ENCODE measurements at places on chromosomes 3 and 15.

- no peaks in the 10 kb centered on the region for H3K36me3 ChIP-seq
- no peak for DNase-seq
- no peak overlapping the region for H3K27ac ChIP-seq
- H3K27me3 ChIP-seq = peaks cover 28% of the 10 kb centered on the region
- no peak overlapping the region for H3K4me3 ChIP-seq
- peaks cover 15% of the 10 kb centered on the region for H3K4me1 ChIP-seq
These were observed 184.2 kb downstream of the NR2F2 start for GRCh38 chr15:96514607-96515285.

DNA sequence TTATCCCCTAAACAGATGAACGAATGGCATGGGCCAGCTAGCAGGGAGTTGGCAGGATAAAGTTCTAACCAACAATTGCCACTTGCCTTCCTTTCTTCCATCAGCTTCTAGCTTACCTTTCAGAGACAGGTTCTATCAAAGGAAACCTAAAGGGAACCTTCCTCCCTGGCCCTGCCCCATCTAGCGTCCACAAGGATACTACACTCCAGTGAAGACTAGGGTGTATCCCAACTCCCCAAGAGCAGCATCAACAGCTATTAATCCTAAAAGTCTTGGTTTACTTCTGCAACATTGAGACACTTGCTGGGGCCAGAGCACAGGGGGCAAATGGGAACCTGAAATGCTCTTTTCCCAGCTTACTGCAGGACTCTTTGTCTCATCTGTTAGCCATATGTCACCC, 37.0 kb upstream of the TMC3 start:
- H3K27ac ChIP-seq = no peak overlapping the region
- H3K4me1 ChIP-seq = peaks cover 6% of the 10 kb centered on the region
- peaks cover 27% of the 10 kb centered on the region for H3K27me3 ChIP-seq
- no peak for DNase-seq
- H3K4me3 ChIP-seq = no peak overlapping the region

GRCh38 chr3:120473896-120474675, 23.3 kb upstream of the FSTL1 start:
- H3K27ac ChIP-seq = peak overlapping the region; percentile 8
- H3K36me3 ChIP-seq = peaks cover 9% of the 10 kb centered on the region
- peaks cover 50% of the 10 kb centered on the region for H3K4me1 ChIP-seq
- no peak overlapping the region for H3K4me3 ChIP-seq
- no peak for DNase-seq

GRCh38 chr3:60555686-60556354, 695.4 kb downstream of the FHIT start:
- H3K27ac ChIP-seq = no peak overlapping the region
- peaks cover 5% of the 10 kb centered on the region for H3K4me1 ChIP-seq
- H3K36me3 ChIP-seq = no peaks in the 10 kb centered on the region
- no peak for DNase-seq
- H3K27me3 ChIP-seq = no peaks in the 10 kb centered on the region

DNA sequence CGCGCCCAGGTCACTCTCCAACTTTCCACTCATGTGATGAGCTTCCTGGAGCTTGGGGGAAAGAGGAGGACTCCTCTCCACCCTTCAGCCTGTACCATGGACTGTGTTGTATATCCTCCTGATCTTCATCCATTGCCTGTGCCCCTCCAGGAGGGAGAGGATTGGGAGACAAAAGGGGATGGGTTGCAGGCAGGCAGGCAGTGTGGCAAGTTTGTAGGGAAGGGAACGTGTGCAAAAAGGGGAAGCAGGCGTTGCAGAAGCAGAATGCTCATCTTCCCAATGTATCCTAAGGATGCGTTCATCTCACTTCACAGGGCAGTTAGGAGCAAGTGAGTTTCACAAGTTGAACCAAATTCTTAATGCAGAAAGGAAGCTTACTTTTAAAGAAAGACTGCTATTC, 28.1 kb upstream of the GHSR start:
- peaks cover 5% of the 10 kb centered on the region for H3K36me3 ChIP-seq
- H3K4me3 ChIP-seq = peak overlapping the region; percentile 73

DNA sequence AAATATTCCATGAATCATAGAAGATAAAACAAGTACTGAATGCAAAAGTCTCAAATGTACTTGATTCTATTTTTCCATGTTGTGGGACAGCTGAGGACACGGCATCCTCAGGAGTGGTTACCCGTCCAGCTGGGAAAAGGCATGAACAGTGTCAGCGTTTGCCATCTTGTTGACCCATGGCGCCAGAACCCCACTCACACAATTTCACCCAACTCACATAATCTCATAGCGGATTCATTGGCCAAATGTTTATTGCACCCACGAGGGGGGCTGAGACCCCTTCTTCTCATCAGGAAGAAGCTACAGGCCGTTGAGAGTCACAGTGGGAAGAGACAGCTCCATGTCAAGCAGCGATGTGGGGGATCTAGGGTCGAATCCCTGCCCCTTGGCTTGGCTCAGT, 72.9 kb downstream of the OCA2 start:
- no peak overlapping the region for H3K27ac ChIP-seq
- H3K27me3 ChIP-seq = no peaks in the 10 kb centered on the region
- no peak overlapping the region for H3K4me3 ChIP-seq
- peaks cover 5% of the 10 kb centered on the region for H3K4me1 ChIP-seq

DNA sequence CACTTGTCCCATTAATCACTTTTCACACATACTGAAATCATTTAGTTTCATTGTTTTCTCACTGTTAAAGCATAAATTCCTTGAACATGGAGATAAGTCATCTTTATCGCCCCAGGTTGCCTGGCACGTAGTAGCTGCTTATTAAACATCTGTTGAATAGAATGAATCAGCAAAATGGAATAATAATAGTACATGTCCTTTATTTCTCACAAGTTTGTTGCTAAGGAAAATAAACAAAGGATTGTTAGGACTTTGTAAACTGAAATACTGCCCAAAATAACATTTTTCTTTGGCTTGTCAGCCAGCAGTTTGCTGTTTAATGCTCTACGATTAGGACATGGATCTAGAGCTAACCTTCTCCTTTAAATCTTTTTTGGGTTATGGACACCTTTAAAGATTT, 17.9 kb downstream of the SLC35A5 start:
- no peaks in the 10 kb centered on the region for H3K4me1 ChIP-seq
- H3K27me3 ChIP-seq = no peaks in the 10 kb centered on the region
- no peak overlapping the region for H3K4me3 ChIP-seq
- peaks cover 11% of the 10 kb centered on the region for H3K36me3 ChIP-seq
- H3K27ac ChIP-seq = no peak overlapping the region

DNA sequence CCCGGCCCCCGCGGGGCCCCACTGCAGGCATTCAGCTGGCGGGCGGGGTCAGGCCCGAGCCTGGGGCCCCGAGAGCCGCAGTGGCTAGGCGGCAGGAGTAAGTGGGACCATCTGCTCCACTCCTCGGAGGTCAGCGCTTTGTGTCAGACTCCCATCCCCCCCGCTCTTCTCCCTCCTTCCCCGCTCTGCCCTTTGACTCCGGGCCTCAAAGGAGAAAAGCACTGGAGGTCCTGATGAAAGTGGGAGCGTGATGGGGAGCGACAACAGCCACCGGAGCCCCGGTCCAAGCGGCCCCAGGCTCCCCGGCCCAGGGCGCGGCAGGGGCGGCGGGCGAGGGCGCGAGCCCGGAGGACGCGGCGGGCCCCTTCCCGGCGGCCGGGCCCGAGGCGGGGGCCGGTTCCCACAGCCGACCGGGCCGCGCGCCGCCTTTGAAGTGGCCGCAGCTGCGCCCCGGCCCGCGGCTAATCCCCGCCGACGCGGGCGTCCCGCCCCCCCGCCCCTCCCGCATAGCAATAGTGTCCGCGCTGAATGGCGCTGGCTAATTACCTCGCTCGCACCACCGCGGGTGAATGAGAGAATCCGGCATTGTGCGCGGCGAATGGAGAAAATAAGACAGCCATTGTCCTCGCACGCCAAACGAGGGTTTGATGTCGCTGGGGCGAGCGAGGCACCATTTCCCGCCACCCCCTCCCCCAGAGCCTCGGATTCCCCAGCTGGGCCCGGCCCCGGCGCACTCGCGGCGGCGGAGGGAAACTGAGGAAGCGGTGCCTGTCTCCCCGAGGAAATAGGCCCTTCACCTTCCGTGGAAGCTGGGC, 22.4 kb downstream of the IGDCC3 start:
- H3K4me1 ChIP-seq = peaks cover 14% of the 10 kb centered on the region
- peaks cover 13% of the 10 kb centered on the region for H3K36me3 ChIP-seq
- DNase-seq = no peak
- peak overlapping the region; percentile 77 for H3K4me3 ChIP-seq
- H3K27ac ChIP-seq = peak overlapping the region; percentile 88
- H3K27me3 ChIP-seq = no peaks in the 10 kb centered on the region

DNA sequence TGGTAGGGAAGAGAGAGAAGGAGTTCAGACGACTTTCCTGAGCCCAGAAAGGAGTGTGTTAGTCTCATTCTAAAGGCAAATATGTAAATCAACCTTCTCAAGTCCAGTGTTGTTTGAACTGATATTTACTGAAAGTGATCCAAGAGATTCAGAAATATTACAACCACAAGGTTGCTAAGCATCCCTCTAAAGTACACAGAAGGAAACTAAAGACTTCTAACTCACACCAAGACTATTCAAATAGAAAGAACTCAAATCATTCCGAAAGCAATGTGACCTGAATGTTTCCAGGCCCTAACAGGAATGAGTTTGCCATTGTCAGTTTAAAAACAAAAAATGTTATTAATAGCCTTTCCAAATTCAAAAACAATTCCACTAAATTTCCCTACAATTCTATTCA, 56.9 kb upstream of the VGLL3 start:
- no peaks in the 10 kb centered on the region for H3K4me1 ChIP-seq
- H3K27ac ChIP-seq = no peak overlapping the region
- no peak for DNase-seq
- no peaks in the 10 kb centered on the region for H3K27me3 ChIP-seq
- no peaks in the 10 kb centered on the region for H3K36me3 ChIP-seq
- H3K4me3 ChIP-seq = no peak overlapping the region

DNA sequence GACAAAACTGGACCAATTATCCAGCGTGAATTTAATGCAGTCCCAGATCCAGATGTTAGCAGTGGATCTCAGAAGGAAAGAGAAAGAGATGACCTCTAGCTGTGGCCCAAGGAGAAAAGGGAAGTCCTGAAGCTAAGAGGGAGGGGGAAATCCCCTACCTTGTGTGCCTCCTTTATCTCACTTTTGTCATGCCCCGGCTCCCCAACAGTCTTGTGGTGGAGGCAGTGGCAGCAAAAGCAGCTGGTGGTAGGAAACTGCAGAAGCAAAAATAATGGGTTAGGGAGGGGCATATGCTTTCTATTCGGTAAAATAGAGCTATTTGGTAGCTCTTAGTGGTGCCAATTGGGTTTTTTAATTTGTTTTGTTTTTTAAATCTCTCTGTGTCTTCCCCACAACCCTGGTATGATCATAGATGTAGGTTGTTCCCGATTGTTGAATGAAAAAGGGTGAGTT, 56.5 kb downstream of the MCTP2 start:
- H3K36me3 ChIP-seq = peaks cover 14% of the 10 kb centered on the region
- H3K4me1 ChIP-seq = peaks cover 16% of the 10 kb centered on the region
- H3K27ac ChIP-seq = no peak overlapping the region
- no peak for DNase-seq
- H3K4me3 ChIP-seq = no peak overlapping the region
- no peaks in the 10 kb centered on the region for H3K27me3 ChIP-seq

- H3K4me3 ChIP-seq = no peak overlapping the region
- no peaks in the 10 kb centered on the region for H3K36me3 ChIP-seq
- no peak overlapping the region for H3K27ac ChIP-seq
- DNase-seq = no peak
These were observed 303.7 kb upstream of the UBE2E2 start for GRCh38 chr3:22899441-22899840.

DNA sequence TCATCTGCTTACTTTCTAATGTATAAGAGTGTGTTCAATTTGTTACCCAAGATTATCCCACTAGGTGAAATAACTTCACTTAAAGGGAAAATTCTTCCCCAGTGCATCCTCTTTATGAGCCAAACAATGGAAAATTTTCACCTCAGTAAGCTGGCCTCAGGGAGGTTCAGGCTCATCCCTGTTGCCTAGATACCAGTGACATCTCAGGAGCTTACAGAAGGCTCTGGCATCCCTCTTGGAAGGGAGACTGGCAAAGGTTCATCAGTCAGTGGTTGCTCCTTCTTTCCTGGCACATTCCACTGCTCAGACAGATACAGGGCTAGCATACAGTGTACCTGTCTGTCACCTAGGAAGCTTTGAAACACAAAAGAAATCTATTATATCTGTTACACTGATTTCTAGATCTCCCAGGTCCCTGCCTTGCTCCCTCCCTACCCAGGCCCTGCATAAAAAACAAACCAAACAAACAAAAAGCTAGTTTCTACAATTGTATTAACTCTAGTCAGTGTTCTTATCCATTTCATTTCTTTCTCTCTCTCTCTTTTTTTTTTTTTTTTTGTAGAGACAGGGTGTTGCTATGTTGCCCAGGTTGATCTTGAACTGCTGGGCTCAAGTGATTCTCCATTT, 1.7 kb downstream of the IP6K2 start:
- no peak for DNase-seq
- peak overlapping the region; percentile 97 for H3K4me3 ChIP-seq
- peaks cover 40% of the 10 kb centered on the region for H3K4me1 ChIP-seq
- no peaks in the 10 kb centered on the region for H3K27me3 ChIP-seq

DNA sequence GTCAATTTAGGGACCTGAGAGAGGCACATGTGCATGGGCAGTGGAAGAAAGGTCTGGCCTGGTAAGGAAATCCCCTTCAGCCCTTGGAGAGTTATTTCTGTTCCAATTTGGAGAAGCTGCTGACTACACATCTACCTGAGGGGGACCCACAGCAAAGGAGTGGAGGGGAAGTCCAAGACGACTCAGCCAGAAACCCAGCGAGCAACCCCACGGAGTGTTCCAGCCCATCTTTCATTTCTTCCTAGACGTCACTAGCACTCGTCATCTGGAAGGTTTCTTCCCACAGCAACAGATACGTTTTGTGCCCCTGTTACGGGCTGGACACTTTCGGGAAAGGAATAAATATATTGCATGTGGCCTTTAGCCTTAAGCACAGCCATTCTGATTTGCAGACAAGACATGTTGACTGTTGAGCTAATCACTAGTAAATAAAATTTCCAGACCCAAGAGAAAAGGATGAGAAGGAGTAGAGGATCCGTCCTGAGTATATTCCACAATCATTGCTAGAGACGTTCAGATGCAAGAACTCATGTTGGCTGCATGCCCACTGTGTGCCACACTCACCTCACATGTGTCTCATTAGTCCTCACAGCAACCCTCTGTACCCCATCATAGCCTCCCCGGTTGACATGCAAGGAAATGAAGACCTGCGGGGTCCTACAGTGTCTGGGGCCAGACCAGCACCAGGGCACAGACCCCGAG, 7.8 kb upstream of the FAM174B start:
- H3K4me1 ChIP-seq = peaks cover 39% of the 10 kb centered on the region
- no peaks in the 10 kb centered on the region for H3K36me3 ChIP-seq
- no peak overlapping the region for H3K27ac ChIP-seq

GRCh38 chr3:52210550-52211046, 12.6 kb downstream of the ALAS1 start:
- H3K27ac ChIP-seq = no peak overlapping the region
- peaks cover 74% of the 10 kb centered on the region for H3K36me3 ChIP-seq
- H3K4me3 ChIP-seq = no peak overlapping the region
- H3K4me1 ChIP-seq = no peaks in the 10 kb centered on the region
- no peaks in the 10 kb centered on the region for H3K27me3 ChIP-seq

GRCh38 chr3:183498634-183499033, 56.9 kb downstream of the KLHL6 start:
- no peaks in the 10 kb centered on the region for H3K27me3 ChIP-seq
- no peak for DNase-seq
- no peak overlapping the region for H3K4me3 ChIP-seq
- no peak overlapping the region for H3K27ac ChIP-seq

Data from mesothelial cell of epicardium (in vitro differentiated cells).